ENCODE measurements at places on chromosomes 11 and 22. TPM values are rescaled to one million over a fixed set of nuclear protein-coding genes. Genes with fewer than 3 reads are reported as not detected.

Gene TXNRD2
- total RNA-seq = 61.1 TPM

Gene PRAME
- total RNA-seq = 3.2 TPM

Gene OR2D2
- total RNA-seq = 0.34 TPM

Gene SPA17
- 4.4 TPM for total RNA-seq

Gene SCARF2
- total RNA-seq = 1.3 TPM

Gene SMIM35
- 0.07 TPM for total RNA-seq

Gene BIRC3
- 1.8 TPM for total RNA-seq

Gene JHY
- total RNA-seq = 6.8 TPM

Gene SLC29A2
- 1.1 TPM for total RNA-seq

Gene TREH
- not detected for total RNA-seq

Gene OR10A2
- total RNA-seq = not detected

Gene MAPK8IP2
- 18.1 TPM for total RNA-seq

Gene TRIM34
- 10.9 TPM for total RNA-seq

Gene HTR3A
- total RNA-seq = not detected

Gene NOX4
- not detected for total RNA-seq

Gene GNG3
- 3.0 TPM for total RNA-seq

Gene NNMT
- total RNA-seq = 0.94 TPM

Gene DEFB131B
- not detected for total RNA-seq

Gene NXPE4
- total RNA-seq = not detected

Gene CHRM1
- total RNA-seq = 0.94 TPM

Gene OR51I1
- total RNA-seq = not detected

Gene SEC14L6
- total RNA-seq = 1.4 TPM

Gene PRG3
- total RNA-seq = not detected

Gene ENTHD1
- total RNA-seq = not detected

Measured in adrenal gland (tissue), 19 donors.